ENCODE measurements at places on chromosomes 12 and 14.

GRCh38 chr14:81247271-81247766 lies 26.6 kb upstream of the GTF2A1 start:
- no peak for DNase-seq

DNA sequence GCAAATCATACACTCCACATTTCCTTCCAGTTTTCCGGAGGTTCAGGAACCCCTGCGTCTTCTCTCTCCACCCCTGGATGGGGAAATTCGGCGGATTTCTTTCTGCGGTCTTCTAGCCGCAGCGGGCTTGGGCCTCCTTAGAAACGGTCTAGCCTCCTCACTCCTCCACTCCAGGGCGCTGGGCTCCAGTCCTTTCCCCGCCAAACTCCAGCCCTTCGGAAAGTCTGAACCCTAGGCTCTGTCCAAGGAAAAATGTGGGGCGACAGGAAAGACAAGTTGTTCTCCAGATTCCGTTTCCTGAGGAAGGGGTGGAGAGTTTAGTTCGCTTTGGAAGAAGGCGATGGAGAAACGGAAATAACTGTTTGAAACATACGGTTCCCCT lies 1.4 kb upstream of the HOXC10 start:
- DNase-seq = no peak

DNA sequence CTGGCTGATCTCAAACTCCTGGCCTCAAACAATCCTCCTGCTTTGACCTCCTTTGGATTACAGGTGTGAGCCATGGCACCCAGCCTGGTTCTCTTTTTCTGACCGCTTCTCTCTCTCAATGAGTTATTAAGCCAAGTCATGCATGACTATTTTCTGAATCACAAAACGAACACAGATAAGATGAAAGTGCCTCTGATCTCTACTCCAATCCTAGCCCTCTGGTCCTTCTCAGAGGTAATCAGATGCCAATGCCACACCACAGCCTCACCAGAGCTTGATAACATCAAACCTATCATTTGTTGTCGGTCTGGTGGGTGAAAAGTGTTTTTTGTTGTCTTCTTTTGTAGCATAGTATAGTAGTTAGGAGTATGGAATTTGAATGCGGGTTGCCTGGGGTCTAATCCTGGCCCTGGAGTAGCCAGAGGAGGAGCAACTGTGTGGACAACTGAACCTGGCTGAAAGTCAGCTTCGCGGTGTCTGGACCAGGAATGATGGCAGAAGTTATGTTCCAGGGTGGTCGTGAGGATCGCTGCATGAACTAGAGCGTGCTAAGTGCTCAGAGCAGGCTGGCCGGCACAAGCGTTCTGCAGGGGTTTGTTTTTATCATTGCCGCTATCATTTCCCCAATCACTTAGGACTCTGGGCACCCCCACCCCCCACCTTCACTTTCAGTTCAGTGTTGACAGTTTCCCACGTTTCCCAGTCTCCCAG lies 77.9 kb downstream of the SPRING1 start:
- DNase-seq = no peak

GRCh38 chr14:104037903-104038302 lies 47.6 kb upstream of the ASPG start:
- DNase-seq = no peak

GRCh38 chr12:110906083-110906482 lies 14.3 kb downstream of the MYL2 start:
- DNase-seq = no peak

DNA sequence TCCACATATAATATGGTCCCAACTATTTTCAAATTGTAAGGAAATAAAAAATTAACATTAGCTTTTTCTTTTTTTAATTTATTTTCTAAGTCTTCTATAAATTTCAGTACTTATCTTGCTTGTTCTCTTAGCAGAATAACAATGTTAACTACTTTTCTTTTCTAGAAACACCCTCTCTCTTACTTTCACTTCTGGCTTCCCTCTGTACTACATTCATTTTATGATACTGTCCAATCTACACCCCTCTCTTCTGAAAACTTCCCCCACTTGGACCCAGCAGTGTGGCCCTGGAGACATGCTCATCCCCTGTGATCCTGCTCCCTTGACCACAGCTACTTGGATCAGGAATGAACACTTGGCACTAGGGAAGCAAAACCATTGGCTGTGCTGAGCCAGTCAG lies 15.7 kb downstream of the SGPP1 start:
- no peak for DNase-seq

Data from keratinocyte (primary cell).